Amygdala (tissue), 56 donors: ENCODE measurements at places on chromosomes 7 and 10.

GRCh38 chr10:1057106-1057657, 997 bp downstream of the WDR37 start:
- DNase-seq: no peak

DNA sequence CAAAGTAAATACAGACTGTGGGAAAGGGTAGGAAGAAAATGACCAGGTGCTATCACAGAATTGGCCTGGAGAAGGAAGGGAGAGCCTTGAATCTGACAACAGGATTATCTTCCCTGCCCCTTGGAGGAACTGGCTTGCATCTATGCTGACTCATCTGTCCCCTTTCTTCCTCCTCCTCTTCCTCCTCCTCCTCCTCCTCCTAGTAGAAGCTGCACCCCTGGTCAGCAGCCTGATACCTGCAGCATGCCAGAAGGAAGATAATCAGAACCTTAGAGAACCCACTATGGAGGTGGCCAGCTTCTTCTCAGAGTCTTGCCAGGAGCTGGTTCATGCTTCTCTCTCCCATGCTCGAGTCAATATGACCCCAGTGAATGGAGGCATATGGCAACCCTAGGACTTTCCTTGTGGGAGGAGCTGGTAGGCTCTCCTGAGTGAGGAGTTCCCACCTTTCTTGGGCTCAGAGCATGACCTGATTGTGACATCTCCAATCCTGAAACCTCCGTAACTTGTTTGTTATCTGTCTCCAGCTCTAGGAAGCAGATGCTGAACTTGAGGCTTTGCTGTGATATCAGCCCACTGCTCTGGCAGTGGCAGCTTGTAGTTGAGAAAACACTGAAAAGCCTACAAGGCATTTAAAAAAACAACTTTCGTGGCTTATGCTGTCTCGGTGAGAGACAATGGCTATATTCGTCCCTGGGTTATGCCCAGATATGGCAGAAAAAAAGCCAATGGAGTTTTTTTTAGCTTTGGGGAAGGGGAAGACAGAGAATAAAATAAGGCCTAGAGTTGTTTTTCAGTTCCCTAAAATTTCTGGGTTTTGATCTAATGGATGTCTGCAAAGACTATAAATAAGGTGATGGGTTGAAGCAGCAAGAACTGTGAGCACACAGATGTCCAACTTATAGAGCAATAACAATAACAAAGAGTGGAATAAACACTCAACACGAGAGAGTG, 60.6 kb downstream of the CDHR3 start:
- DNase-seq: no peak

DNA sequence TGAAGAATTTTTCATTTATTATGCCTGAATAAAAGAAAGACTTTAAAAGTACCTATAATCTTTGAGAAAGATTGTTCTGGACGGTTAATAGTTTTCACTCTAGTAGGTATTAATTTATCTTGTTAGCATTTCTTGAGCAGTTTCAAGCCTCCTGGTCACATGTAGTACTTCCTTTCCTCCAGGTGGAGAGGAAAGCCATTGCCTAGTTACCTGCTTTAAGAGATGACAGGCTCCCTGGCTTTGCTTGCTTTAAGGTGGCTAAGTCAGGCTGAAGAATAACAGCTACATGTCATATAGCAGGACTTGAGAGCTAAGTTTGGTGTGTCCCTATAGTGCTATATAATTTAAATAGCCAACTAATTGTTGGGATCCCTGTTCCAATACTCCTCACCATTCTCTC, 160.2 kb downstream of the CDK14 start:
- DNase-seq: no peak

DNA sequence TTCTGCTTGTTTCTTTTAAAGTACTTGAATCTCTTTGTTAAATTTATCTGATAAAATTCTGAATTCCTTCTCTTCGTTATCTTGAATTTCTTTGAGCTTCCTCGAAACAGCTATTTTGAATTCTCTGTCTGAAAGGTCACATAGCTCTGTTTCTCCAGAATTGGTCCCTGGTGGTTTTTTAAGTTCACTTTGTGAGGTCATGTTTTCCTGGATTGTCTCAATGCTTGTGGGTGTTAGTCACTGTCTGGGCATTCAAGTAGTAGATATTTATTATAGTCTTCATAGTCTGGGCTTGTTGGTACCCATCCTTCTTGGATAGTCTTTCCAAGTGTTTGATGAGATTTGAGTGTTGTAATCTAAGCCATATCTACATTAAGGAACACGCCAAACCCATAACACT, 1060.6 kb downstream of the LRMDA start:
- DNase-seq: no peak

DNA sequence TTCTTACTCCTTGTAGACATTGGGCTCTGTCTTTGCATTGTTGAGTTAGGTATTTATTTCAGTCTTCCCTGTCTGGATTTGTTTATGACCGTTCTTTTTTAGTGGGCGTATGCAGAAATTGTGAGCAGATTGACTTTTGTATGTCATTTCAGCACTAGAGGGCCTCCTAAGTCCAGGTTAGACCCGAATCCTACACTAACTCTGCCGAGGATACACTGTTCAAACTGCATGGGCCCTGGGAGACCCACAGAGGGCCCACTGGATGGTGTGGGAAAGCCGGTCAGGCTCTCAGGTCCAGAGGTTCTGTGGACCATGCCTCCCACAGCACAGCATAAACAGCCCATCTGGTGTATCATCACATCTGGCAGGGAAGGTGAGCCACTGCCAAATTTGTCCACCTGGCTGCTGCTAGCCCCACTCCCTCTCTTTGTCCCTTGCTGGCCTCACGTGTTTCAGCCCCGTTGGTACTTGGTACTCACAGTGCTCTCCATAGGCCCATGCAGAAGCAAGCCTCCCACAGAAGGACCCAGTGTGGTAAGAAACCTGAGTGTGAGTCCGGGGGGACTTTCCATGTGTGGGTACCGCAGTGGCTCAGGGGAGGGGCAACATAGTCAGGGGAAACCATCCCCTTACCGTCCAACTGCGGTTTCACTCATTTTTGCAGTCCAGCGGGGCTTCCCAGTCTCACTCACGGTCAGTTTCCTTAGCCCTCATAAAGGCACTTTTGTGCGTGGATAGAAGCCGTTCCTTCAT, 112.8 kb downstream of the APBB1IP start:
- no peak for DNase-seq

- DNase-seq: no peak
These were observed 52.2 kb upstream of the FXYD4 start for GRCh38 chr10:43318976-43319960.

DNA sequence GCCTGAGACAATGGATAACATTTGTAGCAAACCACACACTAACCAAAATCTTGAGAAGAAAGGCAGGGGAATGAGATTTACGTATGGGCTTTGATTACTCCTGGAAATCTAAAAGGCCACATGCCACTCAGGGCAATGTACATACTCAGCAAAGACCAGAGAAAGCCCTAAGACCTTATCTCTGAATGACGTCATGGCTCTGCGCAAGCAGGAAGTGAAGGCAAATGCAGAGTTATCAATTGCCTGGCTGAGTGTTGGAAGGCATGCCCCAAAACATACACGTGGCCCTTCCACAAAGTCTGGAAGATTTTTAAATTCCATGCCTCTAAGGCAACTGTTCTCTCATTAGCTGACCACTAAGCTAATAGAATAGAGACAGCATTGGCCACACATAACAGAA, 90.9 kb upstream of the NRBF2 start:
- no peak for DNase-seq

GRCh38 chr10:49150426-49150825, 16.6 kb upstream of the FAM170B start:
- no peak for DNase-seq

GRCh38 chr10:132054564-132054963, 11.2 kb upstream of the JAKMIP3 start:
- DNase-seq: no peak

DNA sequence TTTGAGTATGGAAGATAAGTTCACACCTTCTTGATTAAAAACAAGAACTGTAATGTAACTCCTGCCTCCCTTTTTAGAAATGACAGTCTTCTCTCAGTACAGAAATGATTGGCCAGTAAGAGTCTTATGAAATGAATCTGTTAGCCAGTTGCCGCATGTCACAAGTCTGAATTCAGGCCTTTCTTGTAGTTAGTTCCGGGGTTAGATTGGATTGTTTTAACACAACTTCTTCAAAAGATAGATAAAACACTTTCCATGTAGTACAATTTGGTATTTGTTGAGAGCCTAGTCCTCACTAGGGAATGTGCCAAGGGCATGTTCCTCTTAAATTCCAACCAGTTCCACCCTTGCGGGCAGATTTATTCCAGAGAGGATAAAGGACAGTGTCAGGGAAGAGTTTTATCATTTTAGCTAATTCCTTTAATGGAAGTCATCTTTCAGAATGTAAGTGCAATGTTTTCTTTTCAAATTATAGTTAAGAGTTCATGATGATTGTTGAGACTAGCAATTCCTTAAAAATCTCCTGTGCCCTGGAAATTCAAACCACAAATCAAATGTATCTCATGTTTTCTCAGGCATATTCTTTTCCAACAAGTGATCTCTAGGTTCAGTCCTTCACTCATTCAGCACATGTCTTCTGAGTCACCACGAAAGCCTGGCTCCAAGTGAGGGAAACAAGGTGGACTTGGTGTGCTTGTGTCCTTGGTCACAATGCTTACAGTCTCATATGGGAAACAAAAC, 4.1 kb downstream of the FHIP2A start:
- no peak for DNase-seq

GRCh38 chr10:43944381-43945093, 295.9 kb upstream of the ZNF32 start:
- no peak for DNase-seq

- no peak for DNase-seq
These were observed 110.7 kb downstream of the WDR37 start for GRCh38 chr10:1166828-1167275.

GRCh38 chr10:70674560-70675495, 2.5 kb downstream of the ADAMTS14 start:
- no peak for DNase-seq

- DNase-seq: no peak
These were observed 11.6 kb downstream of the FAM204A start for GRCh38 chr10:118330295-118331076.

DNA sequence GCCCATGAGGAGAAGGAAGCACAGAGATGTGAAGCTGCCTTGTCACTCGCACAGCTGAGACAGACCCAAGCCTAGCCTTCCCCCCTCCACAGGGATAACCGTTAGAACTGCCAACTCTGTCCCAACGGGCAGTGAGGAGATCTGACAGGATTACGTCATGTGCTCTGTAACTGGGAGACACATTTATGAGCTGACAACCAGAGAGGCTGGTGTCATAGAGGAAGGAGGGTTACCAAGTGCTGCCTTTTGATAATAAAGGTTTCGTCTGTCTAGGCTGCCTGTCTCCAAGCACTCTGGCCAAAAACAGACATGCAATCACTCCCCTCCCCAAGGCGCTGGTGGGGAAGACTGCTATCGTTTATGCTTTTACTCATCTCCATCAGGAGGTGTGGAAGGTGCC, 165.9 kb downstream of the PLXNA4 start:
- DNase-seq: no peak

DNA sequence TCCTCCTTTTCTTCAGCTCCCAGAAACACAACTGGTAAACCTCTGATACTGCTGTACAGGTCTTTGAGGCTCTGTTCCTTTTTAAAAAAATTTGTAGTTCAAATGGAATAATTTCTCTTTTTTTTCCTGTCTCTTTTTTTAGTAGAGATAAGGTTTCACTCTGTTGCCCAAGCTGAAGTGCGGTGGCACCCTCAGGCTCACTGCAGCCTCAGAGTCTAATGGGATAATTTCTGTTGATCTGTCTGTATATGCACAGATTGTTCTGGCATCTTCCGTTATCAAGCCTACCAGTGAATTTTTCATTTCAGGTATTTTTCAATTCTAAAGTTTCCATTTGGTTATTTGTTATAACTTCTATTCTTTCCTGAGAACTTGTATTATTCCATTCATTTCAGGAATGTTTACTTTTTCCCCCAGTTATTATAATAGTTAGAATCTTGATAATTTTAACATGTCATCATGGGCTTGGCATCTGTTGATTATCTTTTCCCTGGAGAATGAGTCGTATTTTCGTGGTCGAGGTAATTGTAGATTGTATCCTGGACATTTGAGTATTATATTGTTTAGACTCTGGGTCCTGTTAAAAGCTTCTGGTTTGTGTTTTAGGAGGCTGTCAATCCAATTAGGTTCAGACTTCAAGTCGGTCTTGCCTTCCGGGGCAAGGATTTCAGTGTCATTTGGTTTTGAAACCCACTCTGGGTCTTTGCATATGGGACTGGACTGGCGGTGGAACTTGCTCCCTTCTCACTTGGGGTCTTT, 24.5 kb downstream of the CRCP start:
- DNase-seq: no peak
